ENCODE measurements at places on chromosomes 11 and 22.

DNA sequence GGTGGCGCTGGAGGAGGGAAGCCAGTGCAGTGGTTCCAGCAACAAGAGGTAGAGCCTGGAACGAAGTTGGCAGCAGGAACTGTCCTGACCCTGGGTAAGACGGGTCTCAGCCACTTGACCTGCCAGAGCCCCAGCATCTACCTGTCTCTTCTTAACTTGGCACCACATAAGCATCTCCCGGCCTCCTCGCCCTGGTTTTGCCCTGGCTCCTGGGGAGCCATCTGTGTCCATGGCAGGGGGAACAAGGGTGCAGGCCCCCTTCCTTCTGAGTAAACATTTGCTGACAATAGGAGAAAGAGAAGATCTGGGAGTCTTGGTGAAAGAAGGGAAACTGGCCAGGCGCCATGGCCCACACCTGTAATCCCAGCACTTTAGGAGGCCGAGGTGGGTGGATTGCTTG, 12.8 kb downstream of the P2RY2 start:
- DNase-seq, result no peak

GRCh38 chr22:24409707-24410106, 17.7 kb upstream of the ADORA2A start:
- DNase-seq, result no peak

- no peak for DNase-seq
Measured at GRCh38 chr11:128928400-128928799, 14.3 kb downstream of the TP53AIP1 start.

- DNase-seq, result no peak
Measured at GRCh38 chr11:47010179-47010578, 73.6 kb downstream of the CSTPP1 start.

GRCh38 chr11:89540826-89541225, 49.7 kb upstream of the NOX4 start:
- DNase-seq, result no peak

DNA sequence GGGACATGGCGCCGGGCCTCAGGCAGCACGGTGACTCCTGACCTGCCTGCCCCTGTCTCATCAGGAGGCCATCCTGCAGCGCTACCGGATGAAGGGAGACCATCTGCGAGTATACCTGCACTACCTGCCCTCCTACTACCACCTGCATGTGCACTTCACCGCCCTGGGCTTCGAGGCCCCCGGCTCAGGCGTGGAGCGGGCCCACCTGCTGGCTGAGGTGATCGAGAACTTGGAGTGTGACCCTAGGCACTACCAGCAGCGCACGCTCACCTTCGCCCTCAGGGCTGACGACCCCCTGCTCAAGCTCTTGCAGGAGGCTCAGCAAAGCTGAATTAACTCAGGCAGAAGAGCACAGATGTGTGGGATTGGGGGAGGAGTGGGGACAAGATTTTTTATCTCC, 10.2 kb upstream of the ST3GAL4 start:
- DNase-seq, result no peak

GRCh38 chr11:11740073-11740702, 101.6 kb upstream of the USP47 start:
- no peak for DNase-seq

DNA sequence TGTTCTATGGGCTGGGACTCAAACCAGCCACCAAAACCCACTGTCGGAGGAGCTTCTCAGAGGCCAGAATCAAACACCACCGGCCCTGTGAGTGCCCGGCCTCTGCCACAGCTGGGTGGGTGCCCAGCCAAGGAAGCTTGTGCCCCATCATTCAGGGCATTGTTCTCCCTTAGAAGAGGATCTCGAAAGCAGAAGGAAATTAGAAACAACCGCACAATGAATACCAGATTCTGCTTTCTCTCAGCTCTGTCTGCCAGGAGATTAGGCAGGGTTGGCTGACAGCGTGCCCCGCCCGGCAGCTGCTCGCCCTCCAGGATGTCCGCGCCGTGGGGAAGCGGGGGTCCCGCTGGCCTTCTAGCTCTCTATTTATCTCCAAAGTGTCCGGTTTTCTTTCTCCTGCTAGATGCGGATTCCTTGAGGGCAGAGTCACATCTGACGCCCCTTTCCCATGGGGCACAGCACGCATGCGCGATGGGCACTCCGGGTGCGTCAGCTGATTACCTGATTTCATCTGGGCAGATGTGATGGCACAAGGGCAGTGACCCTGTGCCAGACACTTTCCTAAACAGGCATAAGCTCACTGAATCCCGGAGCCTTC, 25.5 kb downstream of the SCGB1A1 start:
- no peak for DNase-seq

- DNase-seq, result no peak
Measured at GRCh38 chr11:77113382-77114088, 10.9 kb downstream of the OMP start.

DNA sequence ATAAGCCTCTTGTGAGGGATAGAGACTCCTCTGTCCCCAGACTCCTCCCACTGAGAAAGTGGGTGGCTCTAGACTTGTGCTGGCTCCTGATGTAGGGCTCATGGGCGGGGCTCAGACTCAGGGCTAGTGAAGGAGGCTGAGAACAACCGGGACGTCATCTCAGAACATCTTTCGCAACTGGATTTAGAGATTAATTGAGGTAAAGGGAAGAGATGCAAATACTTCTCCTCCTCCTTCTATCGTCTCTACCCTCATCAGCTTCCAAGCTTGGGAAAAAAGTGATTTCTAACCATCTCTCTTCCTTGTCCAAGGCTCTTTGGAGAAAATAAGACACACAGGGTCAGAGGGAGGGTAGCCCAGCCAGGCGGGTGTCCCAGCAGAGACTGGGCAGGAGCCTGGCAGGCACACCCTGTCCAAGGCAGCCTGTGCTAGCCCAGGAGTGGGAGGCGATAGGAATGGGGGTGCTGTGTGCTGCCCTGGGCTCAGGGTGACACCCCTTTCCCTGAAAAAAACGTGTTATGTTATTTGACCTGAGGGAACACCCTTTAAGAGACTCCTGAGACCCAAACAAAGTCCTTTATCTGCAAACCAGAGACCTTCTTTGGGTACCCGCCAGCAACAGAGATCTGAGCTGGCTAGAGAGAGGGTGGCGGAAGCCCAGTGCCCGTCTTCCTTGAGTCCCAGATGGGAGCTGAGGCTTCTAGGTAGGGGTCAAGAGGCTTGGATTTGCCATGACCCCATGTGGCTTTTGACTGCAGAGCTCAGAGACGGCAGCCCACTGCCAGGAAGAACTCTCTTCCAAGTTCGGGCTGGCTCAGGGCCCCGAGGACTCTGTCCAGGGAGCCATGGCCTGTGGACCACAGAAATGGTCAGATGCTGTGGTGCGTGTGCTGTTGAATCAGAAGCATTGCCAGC, 160.9 kb downstream of the ADAMTS15 start:
- DNase-seq, result no peak

- no peak for DNase-seq
Measured at GRCh38 chr11:63775191-63775590, 6.6 kb upstream of the ZFTA start.

DNA sequence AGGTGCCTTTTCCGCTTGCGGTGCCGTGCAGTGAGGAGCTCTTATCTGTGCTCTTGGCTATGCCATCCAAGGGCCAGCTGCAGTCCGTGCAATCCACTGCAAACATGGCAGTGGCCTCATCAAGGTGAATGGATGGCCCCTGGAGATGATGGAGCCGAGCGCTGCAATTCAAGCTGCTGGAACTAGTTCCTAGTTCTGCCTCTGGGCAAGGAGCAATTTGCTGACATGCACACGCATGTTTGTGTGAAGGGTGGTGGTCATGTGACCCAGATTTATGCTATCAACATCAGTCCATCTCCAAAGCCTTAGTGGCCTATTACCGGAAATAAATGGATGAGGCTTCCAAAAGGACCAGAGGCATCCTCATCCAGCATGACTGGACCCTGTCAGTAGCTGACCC, 3.1 kb upstream of the EHD1 start:
- DNase-seq, result no peak

GRCh38 chr11:64233913-64234586, at the start of gene VEGFB:
Gene VEGFB, plus strand, starts transcription at chr11:64234584. Its CDS starts 250 bp downstream, at chr11:64234834.
- DNase-seq, result no peak

DNA sequence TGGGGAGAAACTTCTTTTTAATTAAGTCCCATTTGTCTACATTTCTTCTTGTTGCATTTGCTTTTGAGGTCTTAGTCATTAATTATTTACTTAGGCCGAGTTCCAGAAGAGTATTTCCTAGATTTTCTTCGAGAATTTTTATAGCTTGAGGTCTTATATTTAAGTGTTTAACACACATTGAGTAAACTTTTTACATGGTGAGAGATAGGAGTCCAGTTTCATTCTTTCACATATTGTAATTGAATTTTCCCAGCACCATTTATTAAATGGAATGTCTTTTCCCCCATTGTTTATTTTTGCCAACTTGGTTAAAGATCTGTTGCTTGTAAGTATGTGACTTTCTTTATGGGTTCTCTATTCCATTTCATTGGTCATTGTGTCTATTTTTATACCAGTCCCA, 1344.0 kb upstream of the RAG2 start:
- no peak for DNase-seq

- DNase-seq, result no peak
Measured at GRCh38 chr11:68440224-68440623, 20.3 kb upstream of the PPP6R3 start.

DNA sequence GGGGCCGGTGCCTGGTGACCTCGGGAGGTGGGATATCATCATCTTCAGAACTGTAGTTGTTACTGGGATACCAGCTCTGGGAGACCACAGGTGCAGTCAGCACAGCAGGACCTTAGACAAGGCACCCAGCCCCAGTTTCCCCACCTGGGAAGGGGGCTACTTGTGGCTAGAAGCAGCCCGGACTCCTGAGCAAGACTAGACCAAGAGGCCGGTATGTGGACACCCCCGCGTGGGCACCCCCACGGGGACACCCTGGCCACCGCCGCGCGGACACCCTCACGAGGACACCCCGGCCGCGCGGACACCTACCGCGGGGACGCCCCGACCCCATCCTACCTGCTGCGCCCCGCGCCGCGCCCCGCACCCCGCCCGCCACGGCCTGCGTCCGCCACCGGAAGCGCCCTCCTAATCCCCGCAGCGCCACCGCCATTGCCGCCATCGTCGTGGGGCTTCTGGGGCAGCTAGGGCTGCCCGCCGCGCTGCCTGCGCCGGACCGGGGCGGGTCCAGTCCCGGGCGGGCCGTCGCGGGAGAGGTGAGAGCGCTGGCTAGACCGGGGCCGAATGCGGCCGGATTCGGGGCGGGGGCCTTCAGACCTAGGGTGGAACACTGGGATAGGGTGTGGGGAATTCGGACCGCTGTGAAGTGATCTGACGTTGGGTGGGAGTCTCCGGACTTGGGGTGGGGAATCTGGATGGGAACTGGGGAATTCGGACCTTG, at the start of the genes COMT and TXNRD2:
Gene COMT, plus strand, starts transcription at position 408 of the 718 bp plus-strand sequence. CDS start 20,755 bp downstream, outside the sequence.
Gene TXNRD2, minus strand, starts transcription at position 454 of the 718 bp plus-strand sequence. Its CDS starts 15 bp downstream, at position 439.
- DNase-seq, result no peak

DNA sequence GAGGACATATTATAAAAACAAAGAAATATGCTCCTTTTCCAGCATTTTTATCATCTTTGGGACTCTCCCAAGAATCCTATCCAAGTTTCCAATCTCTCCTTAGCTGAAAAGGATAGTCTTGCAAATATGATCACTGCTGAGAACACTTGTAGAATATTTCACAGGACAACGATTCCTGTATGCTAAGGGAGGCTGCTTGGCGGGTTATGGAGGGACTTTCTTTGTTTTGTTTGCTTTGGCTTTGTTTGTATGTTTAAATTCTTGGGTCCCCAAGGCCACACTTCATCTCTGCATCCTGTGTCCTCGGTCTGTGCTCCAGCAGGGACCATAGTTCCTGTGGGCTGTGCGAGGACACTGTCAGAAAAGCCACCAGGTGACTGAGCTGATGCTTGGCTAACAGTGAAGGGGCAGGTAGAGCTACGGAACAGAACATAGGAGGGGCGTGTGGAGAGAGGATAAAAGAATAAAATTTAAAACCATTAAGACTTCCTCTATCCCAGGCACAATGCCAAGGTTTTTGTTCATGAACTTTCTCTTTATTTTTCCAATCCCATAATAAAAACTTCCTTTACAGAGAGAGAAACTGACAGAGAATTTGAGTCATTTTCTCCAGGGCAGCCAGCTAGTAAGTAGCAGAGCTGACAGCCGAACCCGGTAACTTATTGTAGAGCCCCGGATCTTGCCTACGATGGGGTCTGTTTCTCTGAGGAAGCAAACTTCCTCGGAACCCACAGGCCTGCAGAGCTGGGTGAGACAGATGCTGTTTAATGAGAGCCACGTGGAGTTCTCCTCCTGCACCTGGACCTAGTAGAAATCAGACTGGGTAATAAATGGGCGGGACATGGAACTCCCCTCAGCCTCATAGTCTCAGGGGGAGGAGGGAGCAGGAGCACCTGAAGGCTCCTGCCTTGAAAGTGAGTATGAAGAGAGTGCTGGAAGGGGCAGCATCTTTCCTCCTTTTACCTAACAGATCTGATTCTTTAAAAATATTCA, at the start of gene IZUMO1R:
Gene IZUMO1R, plus strand, starts transcription at position 615 of the 993 bp plus-strand sequence. CDS start 1,057 bp downstream, outside the sequence.
- no peak for DNase-seq

DNA sequence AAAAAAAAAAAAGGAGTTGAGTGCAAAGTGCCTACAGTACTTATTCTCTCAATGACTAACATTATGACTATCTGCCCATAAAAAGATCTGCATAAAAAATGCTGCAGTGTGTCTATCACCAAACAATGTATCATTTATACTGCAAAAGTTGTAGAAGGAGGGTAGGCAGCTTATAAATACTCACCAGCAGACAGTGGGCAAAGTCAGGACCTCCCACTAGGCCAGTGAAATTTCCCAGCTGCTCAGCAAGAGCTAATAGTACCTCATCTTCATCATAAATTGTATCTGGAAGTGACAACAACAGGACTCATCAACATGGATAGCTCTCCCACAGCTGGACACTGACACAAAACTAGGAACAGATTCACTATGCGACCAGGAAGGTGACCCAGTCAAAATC, 1.6 kb downstream of the PPP2R1B start:
- no peak for DNase-seq

GRCh38 chr11:125141686-125142535, 22.6 kb upstream of the PKNOX2 start:
- no peak for DNase-seq

DNA sequence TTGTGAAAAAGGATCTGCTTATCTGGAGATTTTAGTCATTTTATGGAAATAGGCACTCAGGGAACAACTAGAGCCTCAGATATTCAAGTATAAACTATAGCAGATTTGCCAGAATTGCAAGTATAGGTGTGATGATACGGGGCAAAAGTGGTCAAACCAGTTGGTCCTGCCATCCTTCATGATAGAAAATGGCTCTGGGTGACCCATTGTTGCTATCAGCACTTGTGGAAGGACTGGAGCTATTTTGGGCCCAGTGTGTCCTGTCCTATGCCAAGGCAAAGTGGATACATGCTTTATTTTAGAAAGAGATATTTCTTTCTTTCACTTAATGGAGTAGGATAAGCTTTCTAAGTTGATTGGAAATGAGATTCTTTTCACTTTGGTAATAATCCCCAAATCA, 85.2 kb downstream of the PPP6R3 start:
- DNase-seq, result no peak

GRCh38 chr11:64652586-64653387, 61.8 kb downstream of the SLC22A12 start:
- peak; percentile 50 for DNase-seq

GRCh38 chr22:43689356-43689755, 122.7 kb downstream of the EFCAB6 start:
- DNase-seq, result no peak

DNA sequence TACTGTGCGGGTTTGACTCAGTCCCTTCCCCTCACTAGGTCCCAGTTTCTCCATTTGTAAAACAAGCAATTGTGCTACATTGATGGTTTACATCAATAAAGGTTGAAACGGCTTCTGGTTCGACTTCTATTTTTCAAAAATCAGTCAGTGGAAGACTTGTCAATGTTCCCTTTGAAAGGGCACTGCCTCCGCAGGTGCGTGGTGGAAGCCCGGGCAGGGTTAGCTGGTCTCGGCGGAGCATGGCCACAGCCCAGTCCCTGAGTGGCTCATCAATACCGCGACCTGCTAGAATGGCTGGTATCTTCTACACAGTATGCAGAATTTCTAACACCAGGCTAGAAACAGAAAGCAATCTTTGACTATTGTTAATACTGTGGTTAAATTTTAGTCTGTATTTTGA, 16.1 kb downstream of the MS4A10 start:
- DNase-seq, result no peak
